ENCODE measurements at places on chromosomes 3 and 15.

- DNase-seq, result no peak
Observed at GRCh38 chr15:62495670-62496614, 330.9 kb upstream of the C2CD4B start.

DNA sequence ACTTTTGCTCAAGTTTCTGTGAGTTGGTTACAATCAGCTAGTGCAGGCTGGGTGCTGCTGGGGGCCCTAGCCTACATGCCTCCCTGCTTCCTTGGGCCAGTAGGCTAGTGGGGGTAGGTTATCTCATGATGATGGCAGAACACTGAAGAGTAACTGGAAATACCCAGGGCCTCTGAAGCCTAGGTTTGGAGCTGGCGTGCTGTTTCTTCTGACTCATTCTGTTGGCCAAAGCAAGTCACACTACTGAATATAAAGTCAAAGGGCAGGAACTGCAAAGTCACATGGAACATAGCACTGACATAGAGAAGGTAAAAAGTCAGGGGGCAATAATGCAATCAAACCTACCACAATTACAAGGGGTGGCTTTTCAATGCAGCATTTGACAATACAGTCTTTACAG lies 34.5 kb downstream of the RASGRP1 start:
- no peak for DNase-seq

DNA sequence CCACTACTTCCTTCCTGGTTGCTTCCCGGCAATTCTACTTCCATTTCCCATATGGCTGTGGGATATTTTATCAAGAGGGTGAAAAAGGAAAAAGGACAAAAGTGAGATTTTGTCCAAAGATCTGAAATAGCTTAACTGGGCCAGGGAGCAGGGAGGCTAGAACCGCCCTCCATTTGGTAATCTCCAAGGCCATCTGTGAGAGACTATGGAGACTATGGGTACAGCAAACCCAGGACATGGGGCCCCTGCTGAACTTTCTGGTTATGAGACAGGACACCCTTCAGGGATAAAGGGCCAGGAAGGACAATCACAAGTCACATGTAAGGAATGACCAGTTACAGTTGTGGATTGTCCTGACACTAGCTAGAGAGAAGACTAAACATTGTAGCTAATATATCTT lies 24.3 kb downstream of the ZSCAN2 start:
- DNase-seq, result no peak

GRCh38 chr3:198112031-198112430 lies 152.0 kb downstream of the LMLN start:
- no peak for DNase-seq

DNA sequence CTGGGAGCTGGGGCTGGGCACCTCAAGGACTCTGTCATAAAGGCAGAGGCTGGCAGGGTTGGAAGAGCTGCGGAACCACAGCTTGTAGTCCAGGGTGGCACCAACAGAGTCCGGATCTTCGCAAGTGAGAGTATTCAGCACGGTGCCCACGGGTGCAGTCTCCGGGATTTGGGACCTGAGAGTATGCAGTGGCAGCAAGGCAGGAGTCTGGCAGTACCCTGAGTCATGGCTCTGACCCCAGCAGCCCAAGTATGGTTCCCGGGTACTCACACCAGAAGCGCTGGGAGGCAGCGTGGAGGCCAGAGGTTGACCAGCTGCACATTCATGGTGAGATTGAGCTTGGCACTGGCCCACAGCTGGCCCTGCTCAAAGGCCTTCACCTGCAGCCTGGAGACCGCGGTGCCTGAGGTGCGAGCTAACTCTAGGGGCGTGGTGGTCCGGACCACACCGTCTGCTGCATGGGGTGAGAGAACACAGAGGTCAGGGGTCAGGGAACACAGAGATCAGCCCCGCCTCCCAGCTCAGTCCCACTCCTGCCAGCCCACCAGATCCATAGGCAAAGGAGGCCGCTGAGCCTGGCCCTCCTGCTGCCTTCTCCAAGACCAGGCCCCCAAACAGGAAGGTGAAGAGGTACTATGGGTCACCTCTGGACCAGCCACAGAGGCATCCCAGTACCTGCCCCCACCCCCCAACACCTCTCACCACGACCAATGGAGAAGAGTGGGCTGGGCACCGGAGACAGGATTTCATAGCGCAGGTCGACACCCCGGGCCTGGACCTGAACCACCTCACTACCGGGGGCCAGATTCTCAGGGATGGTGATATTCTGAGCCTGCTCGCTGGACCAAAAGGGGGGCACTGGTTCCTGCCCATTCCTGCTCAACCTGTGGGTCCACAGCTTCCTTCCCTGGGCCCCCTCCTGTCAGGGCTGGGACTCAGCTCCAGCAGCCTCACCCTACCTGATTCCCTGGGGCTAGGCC lies 4.5 kb downstream of the CDHR4 start:
- no peak for DNase-seq

- no peak for DNase-seq
Observed at GRCh38 chr15:26872206-26872605, 5.3 kb downstream of the GABRA5 start.

GRCh38 chr3:17013571-17013970 lies 128.8 kb downstream of the PLCL2 start:
- DNase-seq, result no peak
